CD4-positive, CD25-positive, alpha-beta regulatory T cell (primary cell): ENCODE measurements at places on chromosomes 13 and 19.

DNA sequence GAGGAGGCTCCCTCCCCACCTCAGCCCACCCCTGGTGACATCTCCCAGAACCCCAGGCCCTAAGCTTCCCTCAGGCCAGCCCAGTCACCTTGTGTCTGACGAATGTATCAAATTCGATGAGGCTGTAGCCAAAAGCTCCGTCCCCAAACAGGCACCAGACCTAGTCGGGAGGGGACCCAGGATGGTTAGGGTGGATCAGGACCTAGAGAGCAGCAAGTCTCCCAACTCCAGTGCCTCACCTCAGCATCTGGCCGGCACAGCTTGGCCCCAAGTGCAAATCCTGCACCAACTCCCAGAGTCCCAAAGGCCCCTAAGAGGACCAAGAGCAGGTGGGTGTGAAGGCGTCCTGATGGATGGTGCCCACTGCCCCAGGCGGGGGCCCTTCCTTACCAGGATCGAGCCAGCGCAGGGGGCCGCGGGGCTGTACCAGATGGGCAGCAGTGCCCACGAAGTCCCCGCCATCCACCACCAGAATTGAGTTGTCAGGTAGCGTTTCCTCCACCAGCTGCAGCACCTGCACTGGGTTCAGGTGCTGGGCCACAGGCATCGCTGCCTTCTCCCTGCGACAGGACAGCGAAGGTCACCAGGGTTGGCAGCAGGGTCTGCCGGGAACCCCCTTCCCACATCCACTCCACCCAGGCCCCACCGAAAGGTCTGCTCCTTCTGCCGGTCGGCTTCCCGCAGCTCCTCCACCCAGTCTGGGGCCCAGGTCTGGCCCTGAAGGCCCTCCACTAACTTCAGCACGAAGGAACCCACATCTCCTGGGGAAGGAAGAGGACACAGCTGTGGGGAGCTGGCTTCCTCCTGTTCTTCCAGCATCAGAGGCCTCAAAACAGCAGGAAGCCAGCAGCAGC lies 8.8 kb downstream of the SYDE1 start:
- DNase-seq, result no peak

DNA sequence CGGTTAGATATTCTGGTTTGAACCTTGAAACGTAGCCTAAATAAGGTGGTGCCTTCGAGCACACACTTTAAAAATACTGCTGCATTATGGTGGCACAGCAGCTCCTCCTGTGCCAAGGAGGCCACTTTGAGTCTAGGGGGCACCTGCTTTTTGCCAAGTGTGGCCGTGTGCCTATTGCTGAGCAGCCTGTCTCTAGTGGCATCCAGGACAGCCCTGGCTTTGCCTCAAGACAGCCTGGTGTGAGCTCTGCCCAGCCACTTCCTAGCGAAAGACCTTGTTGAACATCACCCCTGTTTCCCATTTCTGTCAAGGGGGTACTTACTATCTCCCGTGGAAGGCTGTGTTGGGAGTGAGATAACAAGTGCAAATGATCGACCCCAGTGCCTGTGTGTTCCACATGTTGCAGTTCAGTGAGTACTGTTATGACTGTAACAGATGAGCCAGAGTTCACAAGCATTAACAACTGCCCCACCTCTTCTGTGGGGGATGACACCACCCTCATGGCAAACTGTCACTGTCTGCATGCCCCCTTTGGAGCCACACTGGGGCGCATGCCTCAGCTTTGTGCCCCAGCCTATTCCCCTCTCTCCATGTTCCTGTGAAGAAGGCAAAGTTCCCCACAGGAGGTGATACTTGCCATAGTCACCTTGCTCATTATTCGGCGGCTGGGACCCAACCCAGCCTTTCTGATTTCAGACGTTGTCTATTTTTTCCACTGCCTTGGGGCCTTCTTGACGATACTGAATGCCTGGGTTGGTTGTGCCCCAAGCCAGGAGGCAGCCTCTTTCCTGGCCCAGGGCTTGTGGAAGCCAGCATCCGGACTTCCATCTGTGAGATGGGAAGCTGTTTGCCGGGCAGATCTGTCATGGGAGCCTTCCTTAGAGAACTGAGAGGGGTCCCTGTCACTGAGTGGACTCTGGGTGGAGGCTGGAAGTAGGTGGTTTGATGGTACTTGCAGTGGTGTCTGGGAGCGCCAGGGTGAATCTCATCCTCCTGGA lies 5.4 kb downstream of the GATAD2A start:
- no peak for DNase-seq

DNA sequence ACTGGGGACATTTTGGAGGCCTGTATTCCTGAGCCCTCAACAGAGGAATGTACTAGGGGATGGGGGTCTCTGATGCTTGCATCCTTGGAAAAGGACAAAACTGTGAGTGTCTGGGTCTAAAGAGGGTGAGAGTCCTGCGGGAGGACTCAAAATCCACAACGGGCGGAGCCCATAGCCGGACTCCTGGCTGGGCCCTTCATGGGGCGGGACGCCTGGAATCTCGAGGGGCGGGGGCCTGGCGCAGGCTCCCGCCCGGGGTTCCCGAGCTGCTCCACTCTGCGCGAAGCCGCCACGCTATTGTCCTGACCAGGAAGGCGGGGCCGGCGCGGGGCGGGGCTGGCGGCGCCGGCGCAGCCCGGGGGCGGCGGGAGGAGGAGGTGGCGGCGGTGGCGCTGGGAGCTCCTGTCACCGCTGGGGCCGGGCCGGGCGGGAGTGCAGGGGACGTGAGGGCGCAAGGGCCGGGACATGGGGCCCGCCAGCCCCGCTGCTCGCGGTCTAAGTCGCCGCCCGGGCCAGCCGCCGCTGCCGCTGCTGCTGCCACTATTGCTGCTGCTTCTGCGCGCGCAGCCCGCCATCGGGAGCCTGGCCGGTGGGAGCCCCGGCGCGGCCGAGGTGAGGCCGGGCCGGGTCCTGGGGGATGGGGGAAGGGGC lies at the start of gene APLP1:
Gene APLP1 (plus strand): TSS at position 403 of the 651 bp plus-strand sequence. CDS start 63 bp downstream, at position 466.
- peak; percentile 44 for DNase-seq

GRCh38 chr13:41222259-41222852 lies 28.0 kb upstream of the KBTBD7 start:
- DNase-seq, result peak; percentile 58

GRCh38 chr13:94858856-94859255 lies 146.5 kb upstream of the SOX21 start:
- no peak for DNase-seq

DNA sequence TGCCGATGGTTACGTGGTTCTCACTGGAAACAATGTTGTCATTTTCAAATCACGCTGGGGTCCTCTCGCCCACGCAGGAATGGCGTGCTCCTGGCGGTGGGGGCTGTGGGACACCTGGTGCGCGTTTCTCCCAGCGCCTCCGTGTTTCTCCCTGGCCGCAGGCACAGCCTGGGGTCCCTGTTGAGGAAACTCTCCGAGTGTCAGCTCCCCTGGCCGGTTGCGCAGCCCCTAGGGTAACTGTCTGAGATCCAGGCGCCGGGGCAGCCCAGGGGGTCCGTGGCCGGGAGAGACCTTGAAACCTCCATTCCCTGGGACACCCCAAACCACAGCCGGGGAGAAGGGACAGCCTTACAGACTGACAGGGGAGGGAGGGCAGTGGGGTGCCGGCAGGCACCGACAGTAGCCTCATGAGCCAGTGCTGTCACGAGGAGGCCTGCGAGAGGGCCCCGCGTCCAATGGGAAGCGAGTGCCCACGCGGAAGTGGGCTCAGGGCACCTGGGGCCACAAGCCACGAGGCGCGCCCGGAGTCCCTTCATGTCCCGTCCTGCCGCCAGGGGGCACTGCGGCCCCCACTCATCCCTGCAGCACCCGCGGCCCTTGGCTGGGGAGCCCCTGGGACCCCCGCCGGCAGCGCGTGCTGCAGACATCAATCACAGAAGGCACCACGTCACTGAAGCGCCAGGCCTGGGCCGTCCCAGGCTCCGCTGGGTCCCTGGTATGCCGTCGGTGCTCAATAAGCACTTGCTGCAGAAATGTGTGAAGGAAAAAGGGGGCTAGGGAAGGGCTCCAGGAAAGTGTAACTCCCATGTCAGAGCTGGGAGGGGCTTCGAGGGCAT lies 9.5 kb downstream of the ADAMTSL5 start:
- DNase-seq, result peak; percentile 67

GRCh38 chr19:51059715-51060114 lies 5.2 kb downstream of the KLK13 start:
- no peak for DNase-seq

- DNase-seq, result no peak
These were observed 11.1 kb downstream of the PPP5C start for GRCh38 chr19:46357846-46358583.
